ENCODE measurements at places on chromosomes 12 and 14.
A peak's percentile ranks its signal among the peaks of the same experiment; 100 is the strongest.

GRCh38 chr14:99420711-99421110 lies 59.9 kb downstream of the SETD3 start:
- DNase-seq, result no peak

- no peak for DNase-seq
These were observed 27.6 kb upstream of the FOXN3 start for GRCh38 chr14:89444516-89445125.

DNA sequence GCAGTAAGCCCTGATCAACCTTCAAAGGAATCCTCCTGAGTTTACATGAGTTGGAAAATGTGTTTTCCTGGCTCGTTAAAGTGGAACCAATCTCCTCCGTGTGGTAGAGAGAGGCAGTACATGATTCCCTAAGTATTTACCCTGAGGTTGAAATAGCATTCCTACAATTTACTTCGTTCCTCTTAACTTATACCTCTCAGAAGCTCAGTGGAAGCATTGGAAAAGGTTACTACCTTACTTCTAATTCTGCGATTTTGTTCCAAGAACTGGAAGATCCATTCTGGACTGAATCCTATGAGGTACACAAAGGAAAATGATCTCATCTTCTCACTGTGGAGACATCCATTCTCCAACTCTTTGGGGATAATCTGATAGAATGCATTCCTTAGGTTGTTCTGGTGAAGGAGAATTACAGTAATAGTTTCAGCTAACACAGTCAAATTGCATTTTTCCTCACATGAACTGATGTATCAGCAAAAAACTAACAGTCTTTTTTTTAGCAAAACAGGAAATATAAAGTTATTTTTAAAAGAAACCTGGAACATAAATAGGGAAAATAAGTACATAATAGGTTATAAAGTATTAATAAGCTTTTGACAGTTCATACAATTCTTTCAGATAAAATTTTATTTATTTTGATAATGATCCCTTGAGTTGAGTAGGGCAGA lies 475.6 kb downstream of the PDZRN4 start:
- peak; percentile 8 for DNase-seq

GRCh38 chr12:94954029-94954685 lies 49.3 kb downstream of the NDUFA12 start:
- peak; percentile 19 for DNase-seq

DNA sequence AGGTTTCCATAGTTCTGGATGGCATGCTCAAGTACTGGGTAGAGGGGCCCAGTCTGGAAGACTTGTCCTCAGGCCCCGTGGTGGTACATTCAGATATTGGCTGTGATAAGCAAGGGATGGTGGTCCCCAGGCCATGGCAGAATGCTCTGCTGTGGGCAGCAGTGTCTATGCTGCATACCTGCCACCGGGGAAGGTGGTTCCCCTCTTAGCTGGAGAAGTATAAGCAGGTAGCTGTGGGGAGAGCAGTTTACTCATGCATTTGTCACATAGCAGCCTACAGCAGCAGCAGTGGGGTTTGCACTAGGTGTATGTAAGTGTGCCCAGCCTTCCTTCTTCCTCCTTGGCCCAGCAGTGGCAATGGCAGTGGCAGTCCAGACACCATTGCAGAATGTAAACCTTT lies 69.3 kb upstream of the ADAMTS20 start:
- DNase-seq, result no peak

All from RCC 7860 (cell line).